A172 (cell line): ENCODE measurements at places on chromosomes 12 and 14.

GRCh38 chr12:26701604-26702215 lies 131.3 kb downstream of the ITPR2 start:
- peak; percentile 36 for DNase-seq

DNA sequence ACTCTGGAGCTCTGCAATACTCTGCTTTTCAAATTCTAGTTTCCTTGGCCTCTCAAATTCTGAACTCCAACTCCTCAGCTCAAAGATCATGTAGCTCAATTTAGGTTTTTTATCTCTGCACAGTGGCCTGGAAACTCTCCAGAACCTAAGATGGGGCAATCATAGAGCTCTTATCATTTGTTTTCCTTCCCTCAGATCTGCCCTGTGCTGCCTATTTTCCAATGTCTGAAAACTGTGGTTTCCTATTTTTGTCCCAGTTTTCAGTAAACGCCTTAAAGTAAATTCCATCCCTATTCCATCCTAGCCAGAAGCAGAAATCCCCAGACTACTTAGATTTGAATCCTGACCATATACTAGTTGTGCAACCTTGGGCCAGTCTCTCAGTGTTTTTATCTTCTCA lies 73.2 kb downstream of the CEP83 start:
- peak; percentile 3 for DNase-seq

GRCh38 chr12:122150127-122150681 lies 23.8 kb downstream of the IL31 start:
- DNase-seq = no peak

DNA sequence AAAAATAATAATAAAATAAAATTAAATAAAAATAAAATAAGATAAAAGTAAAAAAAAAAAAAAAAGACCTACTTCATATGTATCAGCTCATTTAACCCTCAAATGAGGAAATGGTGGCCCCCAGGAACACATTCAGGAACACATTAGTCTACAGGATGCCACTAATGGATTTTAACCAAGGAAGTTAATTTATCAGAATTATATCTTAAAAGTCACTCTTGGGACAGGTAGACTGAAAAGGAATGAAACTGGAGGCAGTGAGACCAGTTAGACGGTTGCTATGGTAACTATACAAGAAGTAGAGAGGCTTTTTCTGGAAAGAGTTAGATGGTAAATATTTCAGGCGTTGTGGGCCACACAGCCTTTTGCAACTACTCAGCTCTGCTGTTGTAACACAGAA lies 54.9 kb downstream of the SCN8A start:
- DNase-seq = no peak

GRCh38 chr12:2624543-2625288 lies 170.1 kb upstream of the FKBP4 start:
- DNase-seq = peak; percentile 4

GRCh38 chr12:91019455-91019854 lies 14.7 kb upstream of the EPYC start:
- DNase-seq = no peak

DNA sequence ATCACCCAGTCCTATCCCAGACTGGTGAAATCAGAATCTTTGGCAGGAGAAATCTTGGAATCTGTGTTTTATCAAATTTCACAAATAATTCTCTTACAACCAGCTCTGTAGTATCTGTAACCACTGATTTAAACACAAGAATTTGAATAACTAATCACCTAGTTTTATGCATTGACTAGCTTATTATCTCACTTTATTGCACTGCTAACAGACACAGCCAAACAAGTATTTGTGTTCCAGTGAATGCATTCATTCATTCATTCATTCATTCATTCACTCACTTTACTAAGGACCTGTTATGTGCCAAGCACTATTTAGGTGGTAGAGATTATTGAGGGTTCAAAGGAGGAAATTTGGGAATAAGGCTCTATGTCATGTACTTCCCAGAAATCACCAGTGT lies 16.2 kb downstream of the LRRC74A start:
- no peak for DNase-seq

DNA sequence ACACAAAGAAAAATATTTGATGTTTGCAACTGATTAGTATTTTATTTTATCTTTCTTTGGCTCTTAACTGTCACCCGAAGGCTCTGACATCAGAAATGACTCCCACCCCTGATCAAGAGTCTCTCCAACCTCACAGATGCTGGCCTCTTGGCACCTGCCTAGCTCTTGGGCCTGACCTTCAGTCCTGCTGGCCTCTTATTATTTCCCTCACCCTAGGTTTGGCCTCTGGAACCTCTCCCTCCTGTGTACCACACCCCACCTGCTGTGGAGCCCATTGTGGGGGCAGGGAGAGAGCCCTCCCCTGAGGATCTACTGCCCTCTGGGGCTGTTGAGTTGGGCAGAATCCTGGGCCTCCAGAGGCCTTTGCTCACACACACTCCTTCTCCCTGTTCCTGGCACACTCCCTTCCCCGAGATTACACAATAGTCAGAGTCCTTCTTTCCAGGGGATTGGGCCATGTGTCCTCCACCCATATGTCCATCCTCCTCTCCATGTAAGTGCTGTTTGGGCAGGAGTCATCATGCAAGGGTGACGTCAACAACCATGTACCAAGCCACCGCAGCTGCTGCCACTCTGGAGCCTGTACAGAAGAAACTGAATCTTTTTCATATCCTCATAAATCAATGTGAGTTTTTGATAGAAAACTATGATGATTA lies 124.3 kb downstream of the RASSF9 start:
- DNase-seq = no peak

DNA sequence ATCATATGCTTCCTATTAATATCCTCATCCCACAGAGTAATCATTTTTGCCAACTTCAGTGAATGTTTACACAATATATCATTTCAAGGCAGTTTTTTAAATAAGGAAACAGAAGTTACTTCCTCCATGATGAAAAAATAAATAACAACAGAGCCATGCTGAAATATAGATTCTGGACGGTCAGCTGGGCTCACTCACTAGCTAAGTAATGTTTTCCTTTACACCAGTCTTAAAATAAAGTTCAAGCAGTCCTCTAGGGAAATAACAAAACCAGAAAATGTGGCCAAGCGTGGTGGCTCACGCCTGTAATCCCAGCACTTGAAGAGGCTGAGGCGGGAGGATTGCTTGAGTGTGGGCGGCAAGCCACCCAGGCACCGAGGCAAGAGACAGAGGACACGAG lies 28.7 kb downstream of the AICDA start:
- DNase-seq = no peak

DNA sequence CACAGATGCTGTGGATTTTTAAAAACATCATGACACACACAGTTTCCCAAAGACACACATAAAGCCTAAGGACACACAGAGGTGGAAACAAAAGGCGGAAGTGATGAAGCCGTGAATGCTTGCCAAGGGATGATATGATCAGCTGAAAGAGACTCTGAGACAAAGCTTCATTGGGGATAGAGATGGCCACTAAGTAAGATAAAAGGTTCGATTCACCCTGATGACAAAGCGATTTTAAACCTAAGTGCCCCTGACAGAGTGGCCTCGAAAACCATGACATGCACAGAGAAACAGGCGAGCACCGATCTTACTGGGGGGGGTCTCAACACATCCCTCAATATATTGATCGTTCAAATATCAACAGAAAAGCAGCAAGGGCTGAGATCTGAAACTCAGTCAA lies 20.3 kb upstream of the EIF5 start:
- DNase-seq = no peak

- DNase-seq = no peak
These were observed 4.6 kb downstream of the FOXN4 start for GRCh38 chr12:109304485-109304884.

- no peak for DNase-seq
These were observed 74.9 kb upstream of the GRIP1 start for GRCh38 chr12:66753810-66754209.

DNA sequence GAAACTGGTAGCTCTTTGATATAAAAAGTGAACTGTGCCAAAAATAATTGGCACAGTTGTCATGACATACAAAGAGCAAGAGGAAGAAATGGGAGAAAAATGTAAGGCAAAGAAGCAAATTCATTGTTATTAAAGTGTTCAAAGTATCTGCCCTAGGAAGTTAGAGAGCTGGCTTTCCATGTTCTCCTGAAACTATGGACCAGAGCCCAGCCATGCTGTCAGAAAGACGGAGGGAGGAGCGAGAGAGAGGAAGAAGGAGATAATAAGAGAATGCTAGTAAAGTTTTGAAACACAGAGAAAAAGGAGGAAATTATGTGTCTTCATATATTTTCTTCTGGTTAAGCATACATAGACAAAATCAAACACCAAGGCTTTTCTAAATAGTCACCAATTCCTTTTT lies 78.1 kb upstream of the PELI2 start:
- DNase-seq = no peak

DNA sequence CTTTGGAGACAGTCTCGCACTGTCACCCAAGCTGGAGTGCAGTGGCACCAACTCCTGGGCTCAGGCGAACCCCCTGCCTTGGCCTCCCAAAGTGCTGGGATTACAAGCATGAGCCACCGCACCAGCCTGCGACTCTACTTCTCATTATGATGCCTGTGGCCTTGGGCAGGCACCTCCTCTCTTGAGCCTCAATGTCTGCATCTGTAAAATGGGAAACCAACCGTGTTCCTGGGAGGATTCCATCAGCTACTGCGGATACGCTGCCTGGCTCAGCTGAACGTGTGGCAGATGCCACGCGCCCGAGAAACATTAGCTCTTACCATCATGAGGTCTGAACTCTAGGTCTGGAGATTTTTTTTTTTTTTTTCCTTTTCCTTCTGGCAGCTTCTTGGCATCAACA lies 5.8 kb downstream of the TESC start:
- DNase-seq = no peak

- no peak for DNase-seq
These were observed 262.4 kb upstream of the PDE3A start for GRCh38 chr12:20105943-20106342.

- DNase-seq = peak; percentile 42
These were observed at the start of gene WSB2 for GRCh38 chr12:118061011-118061872. WSB2 (minus strand) TSS chr12:118061179; CDS start chr12:118061048, 131 bp downstream.

GRCh38 chr14:77848031-77848430 lies 48.1 kb downstream of the ADCK1 start:
- no peak for DNase-seq

GRCh38 chr12:89507015-89507824 lies 17.4 kb downstream of the GALNT4 start:
- no peak for DNase-seq

- no peak for DNase-seq
These were observed 274.9 kb upstream of the LMO3 start for GRCh38 chr12:16880864-16881285.

DNA sequence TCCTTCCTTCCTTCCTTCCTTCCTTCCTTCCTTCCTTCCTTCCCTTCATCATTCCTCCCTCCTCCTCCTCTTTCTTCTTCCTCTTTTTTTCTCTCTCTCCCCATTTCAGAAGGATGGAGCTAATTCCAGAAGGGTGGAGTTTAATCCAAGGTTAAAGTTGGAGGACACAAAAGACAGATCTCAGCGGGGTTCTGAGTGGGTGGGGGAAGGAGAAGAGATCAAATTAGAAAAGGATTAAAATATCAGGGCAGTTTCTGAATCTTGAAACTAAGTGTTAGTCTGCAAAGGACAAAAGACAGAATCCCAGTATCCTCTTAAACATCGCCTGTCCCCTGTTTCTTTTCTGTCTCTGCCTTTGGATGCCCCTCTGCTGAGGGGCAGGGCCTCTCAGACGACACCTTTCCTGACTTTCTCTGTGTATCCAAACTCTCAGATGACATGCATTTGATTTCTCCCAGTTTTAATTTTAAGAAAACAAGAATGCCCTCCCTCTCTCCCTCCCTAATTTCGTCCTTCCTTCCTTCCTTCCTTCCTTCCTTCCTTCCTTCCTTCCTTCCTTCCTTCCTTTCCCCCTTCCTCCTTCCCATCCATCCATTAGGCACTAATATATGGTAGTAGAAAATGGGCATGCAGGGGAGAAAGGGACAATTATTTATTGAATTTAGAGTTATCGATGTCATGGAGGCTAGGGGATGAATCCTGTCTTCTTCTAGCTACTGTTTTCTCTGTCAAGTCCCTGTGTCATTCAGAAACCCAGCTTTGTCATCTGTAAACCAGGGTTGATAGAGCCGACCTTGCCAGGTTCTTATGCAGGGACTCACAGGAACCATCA lies 269.1 kb downstream of the VRK1 start:
- no peak for DNase-seq

DNA sequence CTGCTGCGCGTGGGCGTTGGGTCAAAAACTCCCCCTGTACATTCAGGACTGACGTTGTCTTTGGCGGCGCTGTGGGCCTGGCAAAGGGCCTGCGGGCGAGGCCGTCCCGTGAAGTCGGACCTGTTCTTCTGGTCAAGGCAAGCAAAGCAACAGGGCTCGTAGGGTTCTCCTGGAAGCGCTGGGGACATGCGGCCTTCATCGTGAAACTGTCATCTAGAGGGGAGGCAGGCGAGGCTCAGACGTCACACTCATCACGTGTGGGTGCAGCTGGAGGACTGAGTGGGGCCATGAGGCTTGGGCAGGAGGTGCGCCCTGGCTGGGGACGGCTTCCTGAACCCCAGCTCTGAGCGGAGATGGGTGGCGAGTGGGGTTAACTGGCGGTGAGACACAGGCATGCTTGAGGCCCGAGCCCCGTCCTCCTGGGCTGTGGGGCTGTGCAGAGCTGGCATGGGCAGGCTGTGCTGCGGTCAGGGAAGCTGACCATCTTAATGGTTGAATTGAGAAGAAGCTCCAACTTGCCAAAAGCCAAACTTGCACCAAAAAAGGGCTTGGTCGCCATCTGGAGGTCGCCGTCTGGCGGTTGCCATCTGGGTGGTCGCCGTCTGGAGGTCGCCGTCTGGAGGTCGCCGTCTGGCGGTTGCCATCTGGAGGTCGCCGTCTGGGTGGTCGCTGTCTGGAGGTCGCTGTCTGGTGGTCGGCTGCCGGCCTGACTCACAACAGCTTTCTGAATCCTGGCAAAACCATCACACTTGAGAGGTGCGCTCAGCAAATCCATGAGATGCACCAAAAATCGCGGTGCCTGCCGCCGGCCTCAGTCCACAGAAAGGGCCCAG lies 66.2 kb downstream of the NOC4L start:
- DNase-seq = no peak

- no peak for DNase-seq
These were observed 42.5 kb upstream of the DIO3 start for GRCh38 chr14:101518611-101519473.

DNA sequence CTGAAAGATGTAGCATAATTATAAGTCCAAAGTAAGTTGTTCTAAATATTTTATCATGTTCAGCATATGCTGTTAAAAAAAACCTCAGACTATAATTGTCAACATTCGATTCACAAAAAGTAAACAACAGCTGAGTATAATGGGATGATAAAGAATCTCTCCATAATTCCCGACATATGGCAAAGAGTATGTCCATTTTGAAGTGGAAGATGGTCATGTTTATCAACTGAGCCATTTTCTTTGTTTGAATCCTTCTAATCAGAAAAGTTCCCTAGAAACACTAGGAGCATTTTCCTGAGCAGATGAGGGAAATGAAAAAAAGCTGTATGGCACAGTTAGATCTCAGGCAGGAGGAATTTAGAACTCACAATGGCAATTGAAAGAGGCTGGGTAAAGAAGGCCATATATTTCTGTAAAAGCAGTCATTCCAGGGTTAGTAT lies 192.1 kb upstream of the AMIGO2 start:
- no peak for DNase-seq

GRCh38 chr14:92702441-92702918 lies 45.9 kb downstream of the LGMN start:
- no peak for DNase-seq

- peak; percentile 55 for DNase-seq
These were observed 5.2 kb upstream of the LRP1-AS start for GRCh38 chr12:57152639-57153038.

- no peak for DNase-seq
These were observed 1.7 kb downstream of the CYP27B1 start for GRCh38 chr12:57765003-57765697.
